ENCODE measurements at places on chromosomes 4 and X. TPM values are rescaled to one million over a fixed set of nuclear protein-coding genes. Genes with fewer than 3 reads are reported as not detected.
A peak's percentile ranks its signal among the peaks of the same experiment; 100 is the strongest.

The EPHA5 gene
- 0.72 TPM for polyA plus RNA-seq

The NKX6-1 gene
- polyA plus RNA-seq, result 0.01 TPM

The GC gene
- 50.6 TPM for polyA plus RNA-seq

The GSTCD gene
- 9.8 TPM for polyA plus RNA-seq

The GBA3 gene
- 74.1 TPM for polyA plus RNA-seq

The HPGDS gene
- 5.0 TPM for polyA plus RNA-seq

DNA sequence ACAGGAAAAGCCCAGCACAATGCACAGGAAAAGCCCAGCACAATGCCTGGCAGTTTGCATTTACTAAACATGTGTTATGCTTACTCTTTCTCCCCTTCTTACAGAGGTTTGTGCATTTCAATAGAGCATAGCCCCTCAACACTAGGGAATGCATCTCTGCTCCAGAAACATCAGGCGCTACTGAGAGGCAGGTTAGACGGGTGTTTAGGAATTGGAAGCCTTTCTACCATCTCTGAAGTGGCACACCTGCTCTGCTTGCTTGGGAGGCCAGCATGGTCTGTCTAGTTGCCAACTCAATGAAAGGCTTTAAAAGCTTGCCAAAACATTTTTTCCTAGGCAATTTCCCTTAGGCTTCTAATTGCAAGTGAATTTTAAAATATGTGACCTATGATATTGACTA is 55.7 kb downstream of the GRID2 start:
- no peak for DNase-seq

- DNase-seq, result no peak
Observed at GRCh38 chr4:112312610-112313239, 15.6 kb downstream of the ALPK1 start.

GRCh38 chr4:173713026-173713425 is 183.0 kb upstream of the HAND2 start:
- no peak for DNase-seq

- DNase-seq, result no peak
Observed at GRCh38 chr4:145824463-145824862, 114.2 kb downstream of the ZNF827 start.

- DNase-seq, result no peak
Observed at GRCh38 chr4:149048451-149049143, 606.4 kb upstream of the NR3C2 start.

DNA sequence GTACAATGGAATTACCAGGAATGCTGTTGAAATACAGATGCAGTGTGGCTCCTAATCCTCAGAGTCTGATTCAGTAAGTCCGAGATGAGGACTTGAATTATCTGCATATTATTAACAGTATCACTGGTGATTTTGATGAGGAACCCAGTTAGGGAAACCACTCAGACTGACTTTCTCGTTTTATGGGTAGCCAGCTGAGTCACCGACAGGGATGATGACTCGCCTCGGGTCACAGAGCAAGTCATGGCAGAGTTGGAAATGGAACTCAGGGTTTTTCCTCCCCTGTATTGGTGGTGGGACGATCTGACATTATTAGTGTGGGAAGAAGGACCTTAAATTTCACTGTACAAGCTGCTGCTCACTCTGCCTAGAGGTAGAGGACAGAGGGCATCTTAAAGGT is 51.3 kb downstream of the RTL9 start:
- no peak for DNase-seq

DNA sequence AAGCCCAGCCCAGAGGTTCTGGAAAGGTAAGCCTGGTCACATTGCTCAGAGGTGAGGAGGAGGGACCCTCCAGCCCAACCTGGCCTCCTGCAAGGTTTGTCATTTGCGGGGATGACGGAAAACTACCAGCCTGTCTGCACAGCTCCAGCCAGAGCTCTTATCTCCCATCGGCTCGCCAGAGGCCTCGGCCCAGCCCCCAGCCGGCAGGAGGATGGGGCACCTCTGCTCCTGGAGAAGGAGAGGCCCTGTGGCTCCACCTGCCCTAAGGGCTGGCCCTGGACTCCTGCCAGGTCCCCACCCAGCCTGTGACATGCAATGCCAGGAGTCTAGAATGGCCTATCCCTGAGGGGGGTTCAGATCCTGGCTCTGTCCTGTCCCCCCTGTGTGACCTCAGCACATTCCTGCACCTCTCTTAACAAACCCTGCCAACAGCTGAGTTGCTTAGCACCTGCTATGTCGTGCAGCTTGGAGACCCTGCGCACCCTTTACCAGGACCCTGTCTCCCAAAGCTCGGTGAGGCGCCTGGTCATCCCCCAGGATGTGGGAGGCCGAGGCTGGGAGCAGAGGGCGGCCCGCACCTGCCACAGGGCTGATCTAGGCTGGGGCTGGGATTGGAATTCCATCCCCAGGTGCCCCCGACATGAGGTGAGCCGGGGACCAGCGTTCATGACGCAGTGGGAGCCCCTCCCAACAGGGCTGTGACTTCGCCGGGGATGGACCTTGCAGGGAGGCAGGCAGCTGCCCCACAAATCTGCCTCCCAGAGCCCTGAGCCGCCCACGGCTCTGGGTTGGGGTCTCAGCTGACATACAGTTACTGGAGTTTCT is 14.4 kb downstream of the ADRA2C start:
- peak; percentile 77 for DNase-seq

DNA sequence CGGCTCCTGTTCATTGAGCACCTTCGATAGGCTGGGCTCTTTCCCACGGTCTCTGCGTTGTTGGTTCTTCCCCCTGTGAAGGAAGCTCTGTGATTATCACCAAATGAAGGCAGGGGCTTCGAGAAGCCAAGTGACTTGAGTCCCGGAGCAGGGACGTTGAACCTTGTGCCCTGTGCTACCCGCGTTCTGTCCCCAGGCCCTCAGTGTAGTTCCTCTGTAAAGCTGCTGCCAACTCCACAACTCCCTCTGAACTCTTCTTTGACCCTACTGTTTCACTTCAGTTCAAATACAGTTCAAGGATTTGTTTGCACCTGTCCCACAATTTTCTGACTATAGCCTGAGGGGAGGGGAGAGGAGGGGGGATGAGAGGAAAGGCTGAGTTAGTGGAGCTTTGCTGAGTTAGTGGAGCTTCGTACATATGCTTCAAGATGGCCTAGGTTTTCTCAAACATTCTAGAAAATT is 635 bp upstream of the PHF8 start:
- no peak for DNase-seq

DNA sequence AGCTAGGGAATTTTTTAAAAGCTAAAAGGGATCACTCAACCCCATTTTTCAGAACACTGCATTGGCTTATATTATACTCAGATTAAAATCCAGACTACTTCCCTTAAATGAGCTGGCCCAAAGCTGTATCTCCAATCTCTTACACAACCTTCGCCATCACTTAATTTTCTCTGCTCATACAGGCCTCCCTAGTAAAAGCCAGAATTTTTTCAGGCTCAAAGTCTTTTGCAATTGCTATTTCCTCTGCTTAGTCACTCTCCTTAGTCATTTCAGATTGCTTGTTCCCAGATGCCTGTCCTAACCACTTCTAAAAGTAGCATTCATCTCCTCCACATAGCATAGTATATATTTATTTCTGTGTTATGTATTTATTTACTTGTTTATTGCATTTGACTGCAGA is 1587.9 kb upstream of the ADGRL3 start:
- DNase-seq, result no peak

DNA sequence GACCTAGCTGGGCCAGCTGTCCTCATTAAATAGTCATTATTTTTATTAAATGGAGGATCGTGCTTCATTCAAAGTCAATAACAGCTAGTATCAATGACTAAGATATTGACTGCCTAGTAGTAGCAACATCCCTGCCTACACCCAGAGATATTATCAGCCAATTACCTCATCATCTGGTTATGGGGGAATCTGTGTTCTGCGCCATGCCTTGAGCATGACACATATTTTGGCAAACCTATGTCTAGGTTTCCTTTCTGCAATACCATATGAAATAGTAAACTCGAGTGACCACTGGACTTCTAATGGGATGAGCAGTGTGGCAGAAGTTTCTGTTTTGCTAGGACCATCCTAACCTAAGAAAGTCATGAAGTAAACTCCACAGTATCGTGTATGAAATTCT is 50.0 kb upstream of the AADAT start:
- no peak for DNase-seq

- DNase-seq, result no peak
Observed at GRCh38 chr4:14000091-14000814, 372.7 kb upstream of the BOD1L1 start.

DNA sequence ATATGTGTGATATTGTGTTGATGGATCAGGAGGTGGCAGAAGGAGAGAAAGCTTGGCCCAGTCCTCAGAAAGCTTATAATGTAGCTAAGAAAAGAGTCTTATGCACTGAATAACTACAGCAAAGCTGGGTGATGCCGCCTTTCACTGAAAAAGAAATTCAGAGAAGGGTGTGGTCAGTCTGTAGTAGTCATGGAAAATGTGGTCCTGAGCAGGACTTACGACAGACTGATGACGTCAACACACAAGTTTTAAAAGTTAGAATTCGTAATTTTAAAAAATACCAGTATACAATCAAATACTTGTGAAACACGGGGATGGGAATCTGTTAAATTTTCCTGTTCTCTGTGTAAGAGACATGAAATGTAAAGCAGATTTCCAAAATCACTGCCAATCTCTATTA is 87.0 kb upstream of the RAPGEF2 start:
- no peak for DNase-seq

DNA sequence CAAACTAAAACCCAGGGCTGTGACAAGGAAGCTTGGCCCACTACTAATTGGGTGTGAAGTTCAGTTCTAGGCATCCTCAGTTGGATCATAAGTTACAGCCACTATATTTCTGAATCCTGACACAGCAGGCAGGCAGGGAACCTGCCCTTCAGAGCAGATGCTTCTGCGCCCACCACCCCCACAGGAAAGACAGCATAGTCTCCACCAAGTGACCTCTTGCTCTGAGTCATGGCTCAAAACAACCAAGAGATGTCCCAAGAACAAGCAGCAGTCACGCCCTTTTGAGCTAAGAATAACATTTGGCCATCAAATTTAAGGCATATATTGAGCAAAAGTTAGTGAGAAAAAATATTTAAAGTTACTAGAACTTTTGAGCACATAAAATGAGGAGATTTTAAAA is 170.7 kb upstream of the SMARCAD1 start:
- no peak for DNase-seq

DNA sequence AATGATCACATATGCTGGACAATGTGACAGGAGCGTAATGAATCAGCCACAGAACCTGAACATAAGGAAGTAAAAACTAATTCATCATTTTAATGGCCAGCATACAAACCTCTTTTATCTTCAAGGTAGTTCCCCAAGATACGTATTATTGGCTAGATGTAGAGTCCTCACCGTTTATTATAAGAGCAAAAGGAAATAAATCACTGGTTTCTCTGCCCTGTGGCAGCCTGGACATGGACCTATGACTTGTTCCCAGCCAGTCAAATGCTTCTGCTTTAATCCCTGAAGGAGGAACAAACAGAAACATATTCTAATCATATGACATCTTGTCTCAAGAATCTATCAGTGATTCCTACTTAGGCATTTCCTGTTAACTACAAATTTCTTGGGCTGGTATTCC is 86.8 kb upstream of the FAM241A start:
- no peak for DNase-seq

GRCh38 chrX:130994671-130995070 is 63.5 kb upstream of the ARHGAP36 start:
- no peak for DNase-seq

DNA sequence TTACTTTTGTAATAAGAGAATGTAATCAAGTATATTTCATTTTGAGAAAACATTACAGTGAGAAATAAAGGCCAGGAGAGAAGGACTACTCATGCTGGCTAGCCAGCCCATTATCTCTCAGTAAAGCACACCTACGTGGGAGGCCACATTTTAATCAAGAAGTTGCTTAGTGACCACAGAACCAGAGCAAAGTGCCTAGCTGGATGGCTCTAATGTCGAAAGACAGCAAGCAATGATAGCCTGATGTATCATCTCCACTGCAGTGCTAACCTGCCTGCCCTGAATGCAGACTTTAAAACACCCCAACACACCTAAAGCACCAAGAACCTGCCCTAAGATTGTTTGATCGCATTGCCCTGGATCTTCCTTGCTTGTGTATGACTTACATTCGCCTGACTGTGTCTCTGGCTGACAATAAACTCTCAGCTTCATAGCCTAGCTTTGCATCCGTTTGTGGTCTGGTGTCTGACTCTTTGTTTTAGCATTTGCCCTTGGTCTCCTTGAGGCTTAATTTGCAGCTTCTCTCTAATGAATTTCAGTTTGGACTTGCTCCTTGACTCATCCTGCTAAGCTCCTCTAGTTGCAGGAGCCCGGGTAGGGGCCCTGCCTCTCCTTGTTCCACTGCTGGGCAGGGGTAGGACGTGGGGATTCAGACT is 31.4 kb upstream of the SOWAHD start:
- DNase-seq, result no peak

All from large intestine (tissue), 12 donors.